ENCODE measurements at places on chromosomes 5 and 9.

- no peak for DNase-seq
Observed at GRCh38 chr5:96978812-96979449, 43.1 kb downstream of the LNPEP start.

- no peak for DNase-seq
Observed at GRCh38 chr5:14676320-14676719, 11.8 kb downstream of the OTULIN start.

- DNase-seq = no peak
Observed at GRCh38 chr9:2234371-2234893, 219.3 kb downstream of the SMARCA2 start.

GRCh38 chr9:112094948-112095681 is 80.0 kb downstream of the SUSD1 start:
- no peak for DNase-seq

DNA sequence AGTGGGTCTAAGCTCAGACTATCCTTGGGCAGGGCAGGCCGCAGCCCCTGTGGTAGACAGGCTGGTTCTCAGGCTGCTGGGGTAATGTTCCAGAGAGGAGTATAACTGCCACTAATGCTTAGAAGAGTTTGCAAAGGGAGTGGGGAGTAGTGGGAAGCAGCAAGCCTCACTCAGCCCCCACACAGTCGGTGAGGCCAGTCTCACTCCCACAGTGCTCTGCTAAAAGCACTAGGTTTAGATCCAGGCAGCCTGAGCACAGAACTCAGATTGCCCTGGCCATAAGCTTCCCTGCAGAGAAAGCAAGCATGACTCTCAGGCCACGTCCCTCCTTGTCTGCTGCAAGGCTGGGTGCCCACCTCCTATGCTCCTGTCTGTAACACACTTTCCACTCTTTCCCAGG is 69.4 kb upstream of the HCN1 start:
- no peak for DNase-seq

GRCh38 chr9:89323390-89323789 is 5.1 kb downstream of the SECISBP2 start:
- DNase-seq = no peak

- no peak for DNase-seq
Observed at GRCh38 chr9:34744295-34745221, 34.6 kb upstream of the CCL21 start.

DNA sequence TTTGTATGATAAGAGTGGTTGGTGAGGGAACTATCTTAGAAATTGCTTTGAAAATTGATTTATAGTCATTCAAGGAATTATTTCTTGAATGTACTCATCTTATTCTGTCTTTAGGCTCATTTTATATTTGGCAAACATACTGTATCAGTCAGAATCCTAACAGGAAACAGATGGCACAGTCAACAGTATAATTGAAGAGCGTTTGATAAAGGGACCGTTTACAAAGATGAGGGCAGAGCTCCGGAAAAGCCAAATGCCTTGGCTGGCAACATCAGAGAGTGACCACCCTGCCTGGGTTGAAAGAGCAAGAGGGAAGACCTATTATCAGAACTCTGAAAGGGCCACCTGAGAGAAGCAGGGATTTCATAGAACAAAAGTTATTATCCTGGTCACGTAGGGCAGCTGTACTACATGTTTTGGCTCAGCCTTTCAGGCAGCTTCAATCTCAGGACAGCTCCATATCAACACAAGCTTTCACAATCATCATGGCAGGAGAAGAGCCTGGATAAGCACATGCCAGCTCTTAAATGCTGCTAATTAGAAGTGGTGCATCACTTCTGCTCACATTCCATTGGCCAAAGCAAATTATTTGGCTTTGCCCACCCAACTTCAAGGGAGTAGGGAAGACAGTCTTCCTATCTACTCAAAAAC is 47.2 kb upstream of the ARL15 start:
- no peak for DNase-seq

GRCh38 chr5:143395638-143396352 is 7.7 kb downstream of the NR3C1 start:
- no peak for DNase-seq

- DNase-seq = peak; percentile 67
Observed at GRCh38 chr9:36166168-36166927, 2.8 kb upstream of the CCIN start.
